NCI-H748 treated with DMSO at 0.1 percent for 48 hours (cell line): ENCODE measurements at places on chromosomes 16 and 17.

DNA sequence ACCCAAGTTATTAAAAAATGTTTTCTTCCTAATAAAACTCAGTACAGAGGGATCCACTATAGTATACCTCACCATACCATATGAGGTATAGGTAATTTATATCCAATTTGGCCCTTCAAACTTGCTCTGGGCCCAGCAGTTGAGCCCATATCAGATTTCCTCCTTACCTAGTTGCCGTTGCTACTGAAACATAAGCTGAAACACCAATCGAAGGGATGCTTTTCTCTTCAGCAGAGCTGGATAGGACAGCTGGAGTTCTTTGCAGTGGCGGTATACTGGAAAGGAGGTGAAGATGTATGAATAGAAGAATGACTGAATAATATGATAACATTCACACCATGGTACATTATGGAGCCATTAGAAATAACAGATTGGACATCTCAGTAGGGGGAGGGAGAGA, 42.7 kb downstream of the TNRC6C start:
- DNase-seq: no peak

DNA sequence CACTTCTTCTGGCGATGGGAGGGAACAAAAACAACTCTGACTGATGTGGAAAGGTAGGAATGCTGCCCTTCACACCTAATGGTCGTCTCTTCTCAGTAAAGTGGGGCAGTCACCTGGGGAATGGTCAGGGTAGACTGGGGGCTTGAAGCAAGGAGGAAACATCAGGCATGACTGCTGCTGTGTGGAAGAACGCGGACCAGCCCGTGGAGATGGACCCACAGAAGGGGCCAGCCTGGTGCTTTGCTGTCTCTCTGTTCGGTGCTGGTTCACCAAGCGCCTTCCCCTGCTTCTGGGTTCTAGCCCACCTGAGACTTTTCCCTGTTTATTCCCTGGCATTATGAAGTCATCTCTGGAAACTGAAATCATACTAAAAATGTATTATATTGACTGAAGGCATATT, 96.2 kb upstream of the DNAH17 start:
- no peak for DNase-seq

DNA sequence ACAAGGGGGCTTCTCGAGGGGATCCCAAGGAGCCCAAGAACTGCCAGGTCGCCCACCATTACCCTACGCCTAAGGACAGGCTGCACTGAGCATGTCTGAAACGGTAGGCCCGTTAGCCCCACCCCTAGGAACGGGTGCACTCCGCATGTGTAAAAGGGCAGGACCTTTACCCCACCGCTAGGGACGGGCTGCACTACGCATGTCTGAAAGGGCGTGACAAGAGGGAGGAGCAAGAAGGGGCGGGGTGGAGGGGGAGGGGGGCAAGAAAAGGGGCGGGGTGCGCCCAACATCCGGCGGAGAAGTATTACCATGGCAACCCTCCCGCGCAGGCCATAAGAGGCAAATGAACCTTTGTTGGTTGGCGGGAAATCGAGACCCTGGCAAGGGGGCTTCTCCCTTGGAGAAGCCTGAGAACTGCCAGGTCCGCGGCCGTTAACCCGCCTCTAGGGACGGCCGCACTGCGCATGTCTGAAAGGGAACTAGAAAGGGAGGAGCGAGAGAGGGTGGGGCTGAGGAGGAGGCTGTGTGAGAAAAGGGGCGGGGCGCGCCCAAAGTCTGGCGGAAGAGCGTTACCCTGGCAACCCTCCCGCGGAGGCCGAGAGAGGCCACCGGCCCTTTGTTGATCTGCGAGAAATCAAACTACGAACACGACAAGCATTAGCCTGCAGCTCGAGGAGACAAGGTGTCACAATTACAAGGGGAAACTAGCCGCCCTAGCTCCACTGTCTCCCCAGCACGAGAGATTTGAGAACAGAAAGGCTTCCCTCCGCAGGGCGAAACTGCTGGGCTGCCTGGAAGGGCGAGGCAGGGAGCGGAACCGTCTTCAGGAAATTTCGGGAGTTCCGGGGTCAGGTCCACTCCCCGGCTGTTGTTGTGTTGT, 2046.8 kb downstream of the TP53TG3F start:
- DNase-seq: peak; percentile 93

GRCh38 chr17:57776366-57776765, 31.3 kb upstream of the CCDC182 start:
- no peak for DNase-seq

DNA sequence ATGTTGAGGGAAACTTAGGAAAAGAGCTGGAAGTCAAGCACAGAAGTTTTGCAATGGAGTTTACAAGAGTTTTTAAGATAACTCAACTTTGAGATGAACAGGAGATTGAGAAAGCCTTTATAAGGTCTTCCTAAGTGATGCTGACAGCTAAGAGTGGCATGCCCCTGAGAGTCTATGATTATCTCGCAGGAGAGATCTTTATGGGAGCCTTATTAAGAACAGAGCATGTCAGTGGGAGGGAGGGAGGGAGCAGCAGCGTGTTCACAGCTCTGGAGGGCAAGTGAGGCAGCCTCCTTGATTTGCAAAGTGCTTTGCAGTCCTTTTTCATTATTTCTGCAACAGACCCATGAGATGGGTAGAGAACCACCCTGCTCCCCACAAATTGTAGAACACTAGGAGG, 30.7 kb downstream of the GNAO1 start:
- no peak for DNase-seq

DNA sequence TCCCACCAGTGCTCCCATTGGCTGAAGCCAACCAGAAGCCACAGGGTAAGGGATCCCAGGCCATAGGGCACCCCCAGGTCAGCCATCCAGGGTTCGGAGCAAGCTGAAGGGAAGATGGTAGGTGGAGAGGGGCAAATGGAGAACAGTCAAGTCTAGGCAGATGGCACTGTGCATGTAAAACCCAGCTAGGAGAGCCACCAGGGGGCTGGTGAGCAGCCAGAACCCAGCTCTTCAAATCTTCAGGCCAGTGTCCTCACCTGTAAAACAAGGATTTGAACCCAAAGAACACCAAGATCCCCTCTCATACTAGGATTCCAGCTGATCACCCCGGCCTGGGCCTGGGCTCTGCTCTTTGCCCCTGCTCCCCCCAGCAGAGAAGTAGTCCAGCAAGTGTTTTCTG, 43.5 kb downstream of the GINS3 start:
- DNase-seq: no peak

DNA sequence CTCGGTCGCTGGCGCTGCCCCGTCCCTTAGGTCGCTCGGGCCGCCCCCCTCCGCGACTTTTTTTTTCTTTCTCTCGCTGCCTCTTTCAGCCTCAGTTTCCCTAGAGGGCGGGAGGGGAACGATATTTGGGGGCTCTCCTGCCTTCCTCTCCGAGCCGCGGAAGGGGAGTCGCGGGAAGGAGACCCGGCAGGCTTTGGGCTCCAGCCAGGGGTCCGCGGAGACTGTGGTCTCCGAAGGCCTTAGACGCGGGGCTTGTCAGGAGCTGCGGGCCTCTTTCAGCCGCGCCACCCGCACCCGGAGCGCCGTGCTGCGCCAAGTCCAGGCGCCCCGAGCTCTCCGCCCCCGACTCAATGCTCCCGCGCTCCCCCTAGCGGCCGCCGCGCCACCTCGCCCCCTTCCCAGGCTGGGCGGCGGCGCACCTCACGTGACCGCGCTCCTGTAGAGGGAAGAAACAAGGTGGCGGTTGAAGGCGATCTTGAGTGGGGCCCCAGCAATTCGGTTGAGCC, at the start of gene LRRC37B:
Gene LRRC37B (plus strand): TSS at position 427 of the 506 bp plus-strand sequence. CDS start 14,010 bp downstream, outside the sequence.
- DNase-seq: peak; percentile 67

DNA sequence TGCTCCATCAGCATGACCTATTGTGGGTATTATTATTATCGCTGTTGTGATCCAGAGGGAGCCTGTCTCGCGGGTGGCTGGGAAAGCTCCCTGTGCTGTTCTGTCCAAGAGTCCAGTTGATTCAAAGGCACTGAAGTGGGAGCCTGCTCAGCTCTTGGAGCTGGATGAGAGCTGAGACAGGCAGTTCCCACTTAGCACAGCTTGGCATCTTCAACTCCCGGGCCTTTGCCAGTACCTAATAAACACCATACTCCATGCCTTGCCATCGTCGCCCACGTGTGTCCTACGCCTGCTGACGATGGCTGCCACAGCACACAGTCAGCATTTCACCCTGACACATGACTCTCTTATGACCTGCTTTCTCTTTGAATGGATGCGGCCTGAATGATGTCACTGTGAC, 32.6 kb downstream of the RTN4RL1 start:
- no peak for DNase-seq

DNA sequence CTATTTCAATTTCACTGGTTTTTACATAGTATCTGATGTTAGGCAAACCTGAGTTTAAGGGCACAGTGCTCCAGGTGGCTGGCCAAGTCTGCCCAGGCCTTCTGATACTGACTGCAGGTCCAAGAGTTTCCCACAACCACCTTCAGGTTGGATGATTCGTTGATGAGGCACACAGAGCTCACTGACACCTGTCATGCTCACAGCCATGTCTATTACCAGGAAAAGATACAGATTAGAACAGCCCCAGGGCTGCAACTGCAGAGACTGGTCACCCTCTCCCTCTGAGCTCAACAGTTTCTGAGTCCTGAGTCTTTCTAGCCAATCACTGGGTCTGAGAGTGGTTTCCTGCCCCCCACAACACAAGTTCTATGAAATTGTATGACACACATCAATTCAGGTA, 37.2 kb downstream of the MEAK7 start:
- no peak for DNase-seq

DNA sequence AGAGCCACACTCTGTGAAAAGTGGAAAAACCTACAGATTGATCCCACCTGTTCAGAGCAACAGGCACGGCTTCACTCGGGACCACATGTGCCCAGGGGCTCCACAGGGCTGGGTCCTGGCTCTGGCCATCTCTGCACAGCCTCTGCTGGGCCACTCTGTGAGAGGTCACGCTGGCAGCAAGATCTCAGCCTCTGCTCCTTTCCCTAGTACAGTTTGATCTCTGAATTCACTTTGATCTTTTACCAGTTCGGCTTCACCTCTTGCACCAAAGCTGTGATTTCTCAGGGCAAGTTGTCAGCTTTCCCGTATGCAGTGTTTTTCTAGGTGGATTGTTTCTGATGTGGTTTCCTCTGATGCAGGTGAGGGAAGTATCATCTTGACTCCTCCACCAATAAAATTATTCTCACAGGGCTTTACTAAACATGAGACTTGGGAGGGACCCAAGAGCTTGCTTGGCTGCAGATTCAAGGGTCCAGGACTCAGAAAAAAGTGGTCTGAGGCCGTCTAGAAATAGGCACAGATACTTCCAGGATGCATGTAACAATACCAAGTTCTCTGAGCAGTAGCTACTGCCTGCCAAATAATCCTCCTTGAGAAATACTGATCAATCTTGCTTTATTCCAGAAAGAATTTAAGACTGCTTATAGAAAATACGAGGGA, 24.0 kb upstream of the ALDH3A1 start:
- DNase-seq: no peak

DNA sequence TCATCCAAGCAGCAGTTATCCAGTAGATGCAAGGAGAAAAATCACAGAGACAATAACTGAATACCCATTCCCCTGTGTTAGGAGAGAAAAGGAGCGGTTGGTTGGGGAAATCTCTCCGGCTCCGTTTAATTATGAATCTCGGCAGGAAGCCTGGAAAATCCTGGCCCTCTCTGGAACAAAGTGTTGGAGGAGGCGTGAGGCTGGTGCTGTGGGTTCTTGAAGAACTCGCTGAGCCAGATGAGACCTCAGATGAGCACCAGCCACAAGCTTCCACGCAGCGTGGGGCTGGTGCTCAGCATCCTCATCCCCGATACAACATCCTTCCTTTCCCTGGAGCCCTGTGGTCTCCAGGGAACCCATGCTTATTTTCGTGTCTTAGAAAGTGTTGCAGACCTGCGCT, 39.7 kb downstream of the CACNG4 start:
- DNase-seq: no peak

DNA sequence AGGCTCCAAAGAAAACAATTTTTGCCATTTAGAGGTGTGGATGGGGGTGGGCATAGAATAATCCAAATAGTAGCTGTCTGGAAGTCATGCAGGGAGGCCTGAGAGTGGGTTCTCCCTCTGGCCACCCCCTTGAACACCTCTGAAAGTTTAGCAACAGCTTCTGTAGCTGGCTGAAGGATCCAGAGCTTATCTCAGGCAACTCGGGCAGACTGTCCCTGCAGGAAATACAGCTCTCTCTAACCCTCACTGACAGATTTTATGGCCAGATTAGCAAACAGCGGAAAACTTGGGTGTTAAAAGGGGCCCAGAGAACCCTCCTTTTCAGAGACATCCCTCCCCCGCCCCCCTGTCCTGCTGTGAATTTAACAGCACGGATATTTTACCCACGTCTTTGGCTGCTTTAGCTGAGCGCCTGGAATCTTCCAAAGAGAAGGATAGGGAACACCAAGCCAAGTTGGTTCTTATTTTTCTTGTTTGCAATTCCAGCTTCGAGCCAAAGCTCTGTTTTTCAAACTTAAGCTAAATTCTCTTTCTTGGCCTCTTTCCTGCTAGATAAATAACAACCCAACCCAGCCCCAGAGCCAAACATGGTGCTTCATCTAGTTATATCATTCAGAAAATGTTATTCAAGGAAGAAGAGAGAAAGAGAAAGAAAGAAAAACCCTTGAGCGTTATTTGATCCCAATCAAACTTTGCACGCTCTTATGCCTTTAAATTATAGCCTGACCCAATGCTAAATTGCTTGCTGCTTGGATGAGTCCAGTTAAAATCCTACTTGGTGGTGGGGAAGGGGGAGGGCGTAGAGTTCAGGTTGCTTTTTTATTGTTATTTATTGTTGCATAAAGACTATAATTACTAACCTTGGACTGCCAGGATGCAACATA, 2.3 kb upstream of the HOXB2 start:
- DNase-seq: no peak

GRCh38 chr17:63291258-63291657, 154.8 kb downstream of the CYB561 start:
- no peak for DNase-seq

DNA sequence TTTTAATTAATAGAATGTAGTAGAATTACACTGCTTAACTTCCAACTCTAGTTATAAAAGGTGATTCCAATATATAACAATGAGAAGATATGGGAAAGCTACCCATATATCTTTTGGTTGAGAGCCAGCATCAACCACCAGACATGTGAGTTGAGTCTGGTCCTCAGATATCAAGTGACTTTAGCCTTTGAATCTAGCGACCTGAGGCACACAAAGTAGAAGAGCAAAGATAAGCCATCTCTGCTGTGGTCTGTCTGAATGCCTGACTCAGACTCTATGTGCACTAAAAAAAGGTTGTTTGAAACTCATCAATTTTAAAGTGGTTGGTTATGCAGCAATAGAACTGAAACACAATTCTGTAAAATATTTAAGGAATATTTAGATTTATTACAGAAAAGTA, 492.5 kb upstream of the SOX9 start:
- no peak for DNase-seq

- peak; percentile 31 for DNase-seq
Observed at GRCh38 chr17:36755586-36755985, 154.2 kb downstream of the MRM1 start.

- no peak for DNase-seq
Observed at GRCh38 chr17:14325618-14326167, 24.8 kb downstream of the HS3ST3B1 start.
